Muscle of leg (tissue), 16 donors: ENCODE measurements at places on chromosomes 4 and X. TPM values are rescaled to one million over a fixed set of nuclear protein-coding genes. Genes with fewer than 3 reads are reported as not detected.

GRCh38 chr4:181821039-181822004, 421.9 kb upstream of the TENM3 start:
- H3K4me1 ChIP-seq: no peaks in the 10 kb centered on the region
- no peak for DNase-seq
- no peaks in the 10 kb centered on the region for H3K27me3 ChIP-seq
- no peak overlapping the region for H3K4me3 ChIP-seq

DNA sequence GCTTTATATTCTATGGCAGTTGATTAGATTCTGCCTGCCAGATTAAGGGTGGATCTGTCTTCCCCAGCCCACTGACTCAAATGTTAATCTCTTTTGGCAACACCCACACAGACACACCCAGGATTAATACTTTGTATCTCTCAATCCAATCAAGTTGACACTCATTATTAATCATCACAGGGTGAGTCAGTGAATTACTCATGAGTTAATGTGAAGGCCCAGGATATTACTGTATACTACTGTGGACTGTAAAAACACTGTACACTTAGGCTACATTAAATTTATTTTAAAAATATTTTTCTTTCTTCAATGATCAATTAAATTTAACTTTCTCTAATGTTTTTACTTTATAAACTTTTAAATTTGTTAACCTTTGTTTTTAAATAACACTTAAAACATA, 87.7 kb downstream of the NAP1L3 start:
- no peaks in the 10 kb centered on the region for H3K27me3 ChIP-seq
- H3K4me1 ChIP-seq: no peaks in the 10 kb centered on the region
- H3K27ac ChIP-seq: no peak overlapping the region
- H3K36me3 ChIP-seq: no peaks in the 10 kb centered on the region

The HTN3 gene
- total RNA-seq: not detected

DNA sequence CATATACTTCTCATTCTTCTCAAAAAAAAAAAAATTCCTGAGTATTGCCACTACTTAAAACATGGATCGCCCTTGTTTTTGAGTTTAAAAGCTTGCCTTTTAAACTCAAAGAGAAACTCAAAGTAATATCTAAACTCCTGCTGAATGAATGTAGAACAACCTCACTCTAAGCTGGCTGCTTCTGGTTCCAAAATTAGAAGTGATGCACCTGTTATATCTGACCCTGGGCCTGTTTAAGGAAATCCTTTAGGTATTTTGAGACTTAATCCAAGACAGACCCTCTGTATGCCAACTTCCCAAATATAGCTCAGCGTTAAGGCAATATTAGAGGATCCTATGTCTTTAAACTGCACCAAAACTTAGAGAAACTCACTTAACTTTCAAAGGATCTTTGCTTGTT, 1.8 kb upstream of the OTUD4 start:
- peaks cover 2% of the 10 kb centered on the region for H3K27me3 ChIP-seq
- no peaks in the 10 kb centered on the region for H3K36me3 ChIP-seq
- peak; percentile 52 for DNase-seq
- H3K27ac ChIP-seq: peak overlapping the region; percentile 82

DNA sequence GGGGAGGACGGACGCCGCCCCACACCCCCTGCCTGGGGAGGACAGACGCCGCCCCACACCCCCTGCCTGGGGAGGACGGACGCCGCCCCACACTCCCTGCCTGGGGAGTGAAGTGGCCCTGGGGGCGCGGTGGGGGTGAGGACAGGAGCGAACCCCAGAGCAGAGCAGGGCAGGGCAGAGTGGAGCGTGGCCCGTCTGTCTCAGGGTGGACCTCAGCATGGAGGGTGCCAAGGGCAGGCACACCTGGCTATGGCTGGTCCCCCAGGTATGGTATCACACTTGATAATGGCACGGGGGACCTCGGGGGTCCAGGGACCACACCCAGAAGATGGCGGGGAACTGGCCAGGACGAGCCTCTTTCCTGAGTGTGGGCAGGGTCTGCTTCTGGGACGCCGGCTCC, 9.6 kb downstream of the LRPAP1 start:
- H3K4me3 ChIP-seq: no peak overlapping the region
- peaks cover 22% of the 10 kb centered on the region for H3K4me1 ChIP-seq
- H3K36me3 ChIP-seq: peaks cover 79% of the 10 kb centered on the region
- no peaks in the 10 kb centered on the region for H3K27me3 ChIP-seq
- H3K27ac ChIP-seq: no peak overlapping the region
- no peak for DNase-seq

DNA sequence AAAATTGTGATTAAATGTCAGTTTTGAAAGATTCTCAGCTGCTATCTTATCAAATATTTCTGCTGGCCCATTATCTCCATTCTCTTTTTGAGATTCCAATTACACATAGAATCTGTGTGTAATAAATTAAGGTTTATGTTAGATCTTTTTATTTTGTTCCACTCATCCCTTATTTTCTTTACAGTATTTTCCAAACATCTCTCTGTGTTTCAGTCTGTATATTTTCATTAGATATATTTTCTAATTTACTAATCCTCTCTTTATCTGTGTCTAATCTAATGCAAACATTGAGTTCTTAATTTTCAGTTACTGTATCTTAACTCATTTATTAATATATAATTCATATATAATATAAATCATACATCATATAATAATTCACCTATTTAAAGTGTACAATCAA, 268.7 kb downstream of the DCHS2 start:
- H3K27ac ChIP-seq: no peak overlapping the region
- H3K4me3 ChIP-seq: no peak overlapping the region
- no peaks in the 10 kb centered on the region for H3K27me3 ChIP-seq
- no peaks in the 10 kb centered on the region for H3K4me1 ChIP-seq

- H3K27me3 ChIP-seq: no peaks in the 10 kb centered on the region
- no peaks in the 10 kb centered on the region for H3K36me3 ChIP-seq
- no peak for DNase-seq
Measured at GRCh38 chr4:153421941-153422340, 44.2 kb upstream of the TMEM131L start.

The UNC5C gene
- total RNA-seq: 0.75 TPM

The PABPC1L2B gene
- 0.04 TPM for total RNA-seq

- no peaks in the 10 kb centered on the region for H3K36me3 ChIP-seq
- H3K27ac ChIP-seq: no peak overlapping the region
- H3K27me3 ChIP-seq: no peaks in the 10 kb centered on the region
- DNase-seq: no peak
- H3K4me1 ChIP-seq: no peaks in the 10 kb centered on the region
Measured at GRCh38 chr4:79390890-79391289, 17.1 kb downstream of the GK2 start.

DNA sequence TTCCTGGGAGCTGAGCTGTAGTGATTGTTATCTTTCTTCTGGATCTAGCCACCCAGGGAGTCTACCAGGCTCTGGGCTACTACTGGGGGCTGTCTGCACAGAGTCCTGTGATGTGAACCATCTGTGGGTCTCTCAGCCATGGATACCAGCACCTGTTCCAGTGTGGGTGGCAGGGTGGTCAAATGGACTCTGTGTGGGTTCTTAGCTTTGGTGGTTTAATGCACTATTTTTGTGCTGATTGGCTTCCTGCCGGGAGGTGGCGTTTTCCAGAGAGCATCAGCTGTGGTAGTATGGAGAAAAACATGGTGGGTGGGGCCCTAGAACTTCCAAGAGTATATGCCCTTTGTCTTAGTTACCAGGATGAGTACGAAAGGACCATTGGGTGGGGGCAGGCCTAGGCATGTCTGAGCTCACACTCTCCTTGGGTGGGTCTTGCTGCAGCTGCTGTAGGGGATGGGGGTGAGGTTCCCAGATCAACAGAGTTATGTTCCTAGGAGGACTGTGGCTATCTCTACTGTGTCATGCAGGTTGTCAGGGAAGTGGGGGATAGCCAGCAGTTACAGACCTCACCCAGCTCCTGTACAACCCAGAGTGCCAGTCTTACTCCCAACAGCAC, 264.8 kb upstream of the LDB2 start:
- no peaks in the 10 kb centered on the region for H3K27me3 ChIP-seq
- no peaks in the 10 kb centered on the region for H3K36me3 ChIP-seq
- no peak overlapping the region for H3K4me3 ChIP-seq
- no peak overlapping the region for H3K27ac ChIP-seq

The ELOVL6 gene
- total RNA-seq: 4.8 TPM

The NLGN3 gene
- total RNA-seq: 1.9 TPM

The SATL1 gene
- 0.31 TPM for total RNA-seq

GRCh38 chrX:40012039-40012867, 85.5 kb downstream of the BCOR start:
- H3K27ac ChIP-seq: peak overlapping the region; percentile 92
- no peak overlapping the region for H3K4me3 ChIP-seq

GRCh38 chrX:22109442-22109841, 77.3 kb downstream of the PHEX start:
- H3K27ac ChIP-seq: no peak overlapping the region
- no peak for DNase-seq
- no peaks in the 10 kb centered on the region for H3K4me1 ChIP-seq
- H3K36me3 ChIP-seq: no peaks in the 10 kb centered on the region

GRCh38 chr4:138446456-138446855, 204.3 kb upstream of the SLC7A11 start:
- H3K36me3 ChIP-seq: no peaks in the 10 kb centered on the region
- no peaks in the 10 kb centered on the region for H3K4me1 ChIP-seq
- H3K4me3 ChIP-seq: no peak overlapping the region
- H3K27me3 ChIP-seq: no peaks in the 10 kb centered on the region

GRCh38 chr4:119652998-119653397, 24.4 kb upstream of the PDE5A start:
- no peak for DNase-seq
- no peak overlapping the region for H3K27ac ChIP-seq
- H3K36me3 ChIP-seq: no peaks in the 10 kb centered on the region
- H3K4me1 ChIP-seq: no peaks in the 10 kb centered on the region

The XK gene
- total RNA-seq: 3.7 TPM

DNA sequence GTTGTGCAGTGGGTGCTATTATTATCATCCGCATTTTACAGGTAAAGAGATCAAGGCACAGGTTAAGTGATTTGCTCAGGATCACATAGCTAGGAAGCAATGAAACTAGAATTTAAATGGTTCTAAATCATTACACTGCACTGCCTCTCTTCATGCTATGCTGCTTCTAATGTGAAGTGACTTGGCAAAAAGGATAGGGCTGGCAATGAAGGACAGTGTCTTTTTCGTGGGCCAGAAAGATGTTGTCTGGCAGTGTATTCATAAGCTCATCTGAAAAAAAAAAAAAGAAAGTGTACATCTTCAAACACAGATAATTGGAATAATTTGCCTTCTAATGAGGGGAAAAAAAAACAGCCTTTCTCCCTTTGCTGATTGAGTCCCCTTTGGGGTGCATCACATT, 132.2 kb upstream of the FUNDC1 start:
- H3K4me1 ChIP-seq: no peaks in the 10 kb centered on the region
- no peak overlapping the region for H3K4me3 ChIP-seq
- H3K27ac ChIP-seq: peak overlapping the region; percentile 9
- H3K36me3 ChIP-seq: no peaks in the 10 kb centered on the region
- peak; percentile 11 for DNase-seq
